SHP77 treated with DMSO at 0.1 percent for 48 hours (cell line): ENCODE measurements at places on chromosomes 6 and 20.
A peak's percentile ranks its signal among the peaks of the same experiment; 100 is the strongest.

GRCh38 chr6:34237722-34238584, 1.3 kb downstream of the HMGA1 start:
- no peak for DNase-seq

GRCh38 chr6:67952948-67953347, 682.1 kb upstream of the ADGRB3 start:
- no peak for DNase-seq

DNA sequence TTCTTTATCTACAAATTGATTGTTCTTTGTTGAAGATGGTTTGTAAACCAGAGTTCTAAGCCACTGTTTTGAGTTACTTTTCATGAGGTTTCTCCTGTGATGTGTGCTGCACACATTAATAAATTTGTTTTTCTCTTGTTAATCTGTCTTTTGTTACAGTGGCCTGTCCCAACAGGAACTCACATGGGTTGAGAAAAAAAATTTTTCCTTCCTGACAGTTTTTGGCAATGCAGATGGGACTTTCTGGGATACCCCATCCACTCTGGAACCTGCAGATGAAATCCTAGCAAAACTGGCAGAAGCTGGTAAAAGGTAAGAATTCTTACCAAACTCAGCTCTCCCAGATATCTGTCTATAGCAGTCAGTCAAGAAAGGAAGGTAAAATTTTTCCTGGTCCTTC, 88.1 kb downstream of the CEP162 start:
- DNase-seq: no peak

DNA sequence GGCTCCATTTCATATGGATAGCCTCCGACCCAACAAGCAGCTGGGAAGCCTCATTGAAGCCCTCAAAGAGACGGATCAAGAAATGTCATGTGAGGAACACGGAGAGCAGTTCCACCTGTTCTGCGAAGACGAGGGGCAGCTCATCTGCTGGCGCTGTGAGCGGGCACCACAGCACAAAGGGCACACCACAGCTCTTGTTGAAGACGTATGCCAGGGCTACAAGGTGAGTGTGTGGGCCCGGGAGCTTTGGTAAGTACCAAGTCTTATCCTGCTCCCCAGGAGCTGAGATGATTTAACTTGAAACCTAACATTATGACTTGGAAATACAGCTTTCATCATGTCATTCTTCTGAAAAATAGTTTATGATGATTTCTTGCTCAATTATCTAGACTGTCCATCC, 4.1 kb downstream of the TRIM38 start:
- DNase-seq: no peak

DNA sequence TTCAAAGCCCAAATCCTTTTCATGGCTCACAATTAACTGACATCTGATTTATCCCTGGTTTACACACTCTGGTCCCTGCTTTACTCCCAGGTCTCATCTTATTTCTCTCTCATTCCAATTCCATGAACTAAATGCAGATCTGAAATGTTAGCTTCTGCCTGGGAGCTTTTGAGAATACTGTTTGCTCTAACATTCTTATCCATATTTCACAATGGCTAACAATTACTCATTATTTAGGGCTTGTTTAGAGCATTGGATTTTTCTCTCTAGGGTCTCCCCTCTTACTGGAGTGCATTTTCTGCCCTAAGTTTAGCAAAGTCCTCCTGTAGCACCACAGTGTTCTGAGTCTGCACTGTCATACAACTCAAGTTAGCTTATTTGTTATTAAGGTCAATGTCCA, 121.5 kb upstream of the HCRTR2 start:
- no peak for DNase-seq

DNA sequence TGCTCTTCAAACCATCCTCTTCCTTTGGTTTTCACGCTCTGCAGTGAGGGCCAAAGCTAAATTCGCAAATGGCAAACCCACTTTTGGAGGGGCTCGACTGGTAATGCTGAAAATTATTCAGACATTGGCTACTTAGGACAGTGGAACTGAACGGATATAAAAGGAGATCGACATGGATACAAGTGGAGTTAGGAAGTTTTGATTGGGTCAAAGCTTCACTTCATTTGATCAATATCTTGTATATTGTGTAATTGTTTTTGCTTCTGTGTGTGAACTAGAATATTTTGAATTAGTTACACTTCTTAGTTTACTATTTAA, 1.2 kb downstream of the FAM8A1 start:
- DNase-seq: no peak

GRCh38 chr6:222468-222867, 69.8 kb upstream of the DUSP22 start:
- DNase-seq: no peak

- no peak for DNase-seq
These were observed 112.2 kb downstream of the AHI1 start for GRCh38 chr6:135385299-135385698.

GRCh38 chr6:160417146-160417545, 69.0 kb downstream of the SLC22A3 start:
- DNase-seq: no peak

DNA sequence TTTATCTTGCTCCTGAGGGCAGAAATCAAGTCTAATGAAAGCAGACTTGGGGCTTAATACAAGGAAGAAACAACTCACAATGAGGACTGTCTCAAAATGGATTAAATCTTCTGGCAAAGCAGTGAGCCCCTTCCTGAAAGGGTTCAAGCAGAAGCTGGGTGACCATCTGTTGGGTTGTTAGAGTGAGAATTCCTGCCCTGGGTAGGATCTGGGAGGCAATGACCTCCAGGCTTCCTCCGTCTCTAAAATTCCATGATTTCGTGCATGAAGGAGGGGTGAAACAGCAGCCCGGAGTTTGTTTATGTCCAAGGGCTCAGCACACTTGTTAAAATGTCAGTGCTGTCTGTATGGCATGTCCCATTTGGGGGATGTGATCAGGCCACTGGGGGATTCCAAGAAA, 64.0 kb upstream of the KCNK16 start:
- no peak for DNase-seq

DNA sequence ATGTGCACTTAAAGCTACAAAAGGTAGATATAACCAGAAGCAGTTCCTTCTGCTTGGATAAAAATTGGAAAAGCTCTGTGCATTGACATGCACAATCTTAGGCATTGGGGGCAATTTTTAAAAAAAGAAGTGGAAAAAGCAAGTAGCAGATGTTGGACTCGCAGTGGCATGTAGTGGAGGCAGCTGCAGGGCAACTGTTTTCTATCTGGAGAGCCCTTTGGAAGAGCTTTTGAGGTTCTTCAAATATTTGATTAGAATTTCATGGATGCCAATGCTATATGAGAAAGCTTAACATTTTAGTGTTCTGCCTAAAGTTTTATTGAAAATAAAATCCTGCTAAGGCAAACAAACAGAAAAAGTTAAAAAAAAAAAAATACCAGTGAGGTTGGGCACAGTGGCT, 388.3 kb upstream of the RNF217 start:
- peak; percentile 53 for DNase-seq

- no peak for DNase-seq
These were observed at the start of gene WFDC6 for GRCh38 chr20:45539382-45539781. Gene WFDC6, minus strand, starts transcription at chr20:45539482. Its CDS starts 75 bp downstream, at chr20:45539407.

- DNase-seq: no peak
These were observed 169.8 kb downstream of the ANKRD60 start for GRCh38 chr20:58058421-58059259.

- DNase-seq: no peak
These were observed 117.5 kb downstream of the SCML4 start for GRCh38 chr6:107706516-107707115.

GRCh38 chr20:37677969-37678861, 15.6 kb upstream of the CTNNBL1 start:
- no peak for DNase-seq

- DNase-seq: no peak
These were observed 164.5 kb upstream of the HDAC2 start for GRCh38 chr6:114135363-114135971.

DNA sequence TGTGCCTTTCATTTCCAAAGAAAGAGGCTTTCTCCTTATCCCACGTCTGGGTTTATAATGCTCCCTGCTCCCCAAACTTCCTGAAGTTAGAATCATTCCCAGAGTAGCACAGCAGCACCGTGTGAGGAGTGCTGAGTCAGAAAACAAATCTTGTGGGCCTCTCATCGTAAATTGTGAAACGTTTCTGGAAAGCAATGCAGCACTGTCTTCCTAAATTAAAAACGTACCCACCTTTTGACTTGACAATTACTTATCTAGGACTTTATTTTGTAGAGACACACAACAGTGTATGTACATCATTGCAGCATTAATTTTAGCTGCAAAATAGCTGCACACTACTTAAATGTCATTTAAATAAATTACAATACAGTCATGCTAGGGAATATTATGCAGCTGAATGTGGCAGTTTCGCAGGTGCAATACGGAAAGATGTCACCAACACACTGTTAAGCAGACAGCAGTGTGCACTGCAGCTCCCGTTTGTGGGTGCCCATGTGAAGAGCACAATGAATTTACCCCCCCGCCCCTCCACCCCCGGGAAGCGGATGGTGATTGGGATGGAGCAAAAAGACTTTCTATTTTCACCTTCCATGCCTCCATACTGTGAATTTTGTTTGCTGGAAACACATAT, 30.8 kb downstream of the RRBP1 start:
- DNase-seq: no peak

GRCh38 chr20:4026093-4026601, 10.8 kb upstream of the RNF24 start:
- DNase-seq: peak; percentile 16

DNA sequence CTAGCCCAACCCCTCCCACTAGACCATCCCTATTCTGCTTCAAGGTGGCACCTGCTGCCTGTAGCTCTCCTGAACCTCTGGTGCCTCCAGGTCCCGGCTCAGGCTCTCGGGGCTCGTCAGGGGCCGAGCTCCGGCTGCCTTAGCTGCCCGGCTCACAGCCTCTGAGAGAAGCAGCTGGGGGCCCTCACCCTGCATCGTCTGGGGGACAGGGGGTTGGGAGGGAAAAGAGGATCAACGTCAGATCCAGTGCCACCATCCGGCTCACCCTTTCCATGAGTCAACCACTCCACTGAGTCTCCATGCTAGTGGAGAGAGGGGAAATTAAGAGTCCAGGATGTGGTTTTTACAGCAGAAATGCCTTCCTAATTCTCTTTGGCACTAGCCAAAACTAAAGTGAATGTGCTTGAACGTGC, 13.0 kb downstream of the BAG6 start:
- DNase-seq: no peak

GRCh38 chr6:33868141-33868540, 64.3 kb upstream of the MLN start:
- no peak for DNase-seq

GRCh38 chr20:58229198-58229798, 845 bp upstream of the ANKRD60 start:
- no peak for DNase-seq

- no peak for DNase-seq
These were observed 88.4 kb downstream of the HFE start for GRCh38 chr6:26175428-26176181.

- no peak for DNase-seq
These were observed 63.0 kb downstream of the SH3BGRL2 start for GRCh38 chr6:79694156-79694555.

- DNase-seq: no peak
These were observed 100.7 kb downstream of the VEGFA start for GRCh38 chr6:43870660-43871061.

DNA sequence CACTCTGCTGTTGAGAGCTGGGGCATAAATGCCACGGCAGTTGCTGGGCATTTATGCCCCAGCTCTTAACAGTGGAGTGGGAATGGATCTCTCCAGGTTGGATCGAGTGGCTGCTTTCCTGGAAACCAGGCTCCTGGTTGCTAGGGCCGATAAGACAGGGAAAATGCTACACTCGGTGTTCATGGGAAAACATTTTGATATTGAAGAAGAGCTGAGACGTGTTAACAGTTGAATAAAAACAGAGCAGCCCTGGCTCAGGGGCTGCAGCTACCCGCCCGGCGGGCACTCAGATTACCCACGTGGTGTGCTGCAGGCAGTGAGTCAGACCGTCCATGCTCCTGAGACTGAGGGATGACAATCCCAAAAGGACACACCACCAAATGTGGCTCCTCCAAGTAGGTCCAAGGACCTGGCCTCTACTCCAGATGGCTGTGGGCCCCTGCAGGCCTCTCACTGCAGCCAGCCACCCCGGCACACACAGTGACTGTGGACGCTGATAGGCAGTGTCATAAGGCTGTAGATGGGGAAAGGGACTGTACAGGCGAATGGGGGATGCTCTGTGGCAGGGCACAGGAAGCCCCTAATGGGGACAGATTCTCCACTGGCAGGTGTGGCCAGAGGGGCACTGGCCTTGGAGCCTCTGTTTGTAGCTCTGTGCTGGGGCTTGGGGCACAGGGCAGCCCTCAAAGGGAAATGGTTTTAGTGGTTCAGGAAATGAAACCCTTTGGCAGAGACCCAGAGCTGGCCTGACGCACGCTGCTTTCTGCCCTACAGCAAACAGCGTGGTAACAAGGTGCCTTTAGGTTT, 237.8 kb downstream of the LY86 start:
- DNase-seq: peak; percentile 75

GRCh38 chr6:18280084-18280483, 15.8 kb upstream of the DEK start:
- peak; percentile 44 for DNase-seq

DNA sequence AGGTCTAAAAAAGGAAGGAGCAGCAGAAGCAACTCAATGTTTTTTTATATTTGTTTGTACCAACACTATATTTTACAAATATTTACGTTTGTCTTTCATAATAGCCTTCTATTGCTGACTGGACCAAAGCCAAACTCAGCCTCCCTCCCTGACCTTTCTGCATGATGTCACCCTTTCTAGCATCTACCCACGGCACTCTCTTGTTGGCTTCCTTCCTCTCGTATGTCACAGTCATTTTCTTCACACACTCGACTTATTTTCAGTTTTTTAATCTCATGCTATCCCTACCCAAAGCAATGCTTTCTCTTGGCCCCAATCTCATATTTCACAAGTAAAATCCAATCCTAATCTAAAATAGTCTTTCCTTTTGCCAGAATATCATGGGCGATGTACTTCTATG, 16.3 kb upstream of the FAM8A1 start:
- no peak for DNase-seq

GRCh38 chr6:135146162-135146934, 34.8 kb upstream of the MYB start:
- no peak for DNase-seq

DNA sequence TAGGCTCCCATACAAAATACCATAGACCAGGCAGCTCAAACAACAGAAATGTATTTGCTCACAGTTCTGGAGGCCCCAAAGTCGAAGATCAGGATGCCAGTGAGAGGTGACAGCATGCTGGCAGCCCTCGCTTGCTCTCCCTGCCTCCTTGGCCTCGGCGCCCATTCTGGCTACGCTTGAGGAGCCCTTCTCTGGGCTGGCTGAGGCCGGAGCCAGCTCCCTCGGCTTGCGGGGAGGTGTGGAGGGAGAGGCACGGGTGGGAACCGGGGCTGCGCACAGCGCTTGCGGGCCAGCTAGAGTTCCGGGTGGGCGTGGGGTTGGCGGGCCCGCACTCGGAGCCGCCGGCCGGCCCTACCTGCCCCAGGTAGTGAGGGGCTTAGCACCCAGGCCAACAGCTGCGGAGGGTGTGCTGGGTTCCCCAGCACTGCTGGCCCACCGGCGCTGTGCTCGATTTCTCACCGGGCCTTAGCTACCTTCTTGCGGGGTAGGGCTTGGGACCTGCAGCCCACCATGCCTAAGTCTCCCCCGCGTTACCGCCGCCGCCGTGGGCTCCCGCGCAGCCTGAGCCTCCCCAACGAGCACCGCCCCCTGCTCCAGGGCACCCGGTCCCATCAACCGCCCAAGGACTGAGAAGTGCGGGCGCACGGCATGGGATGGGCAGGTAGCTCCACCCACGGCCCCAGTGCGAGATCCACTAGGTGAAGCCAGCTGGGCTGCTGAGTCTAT, 32.6 kb upstream of the SERPINB9 start:
- DNase-seq: no peak
